ENCODE measurements at places on chromosomes 7 and 10. TPM values are rescaled to one million over a fixed set of nuclear protein-coding genes. Genes with fewer than 3 reads are reported as not detected.

DNA sequence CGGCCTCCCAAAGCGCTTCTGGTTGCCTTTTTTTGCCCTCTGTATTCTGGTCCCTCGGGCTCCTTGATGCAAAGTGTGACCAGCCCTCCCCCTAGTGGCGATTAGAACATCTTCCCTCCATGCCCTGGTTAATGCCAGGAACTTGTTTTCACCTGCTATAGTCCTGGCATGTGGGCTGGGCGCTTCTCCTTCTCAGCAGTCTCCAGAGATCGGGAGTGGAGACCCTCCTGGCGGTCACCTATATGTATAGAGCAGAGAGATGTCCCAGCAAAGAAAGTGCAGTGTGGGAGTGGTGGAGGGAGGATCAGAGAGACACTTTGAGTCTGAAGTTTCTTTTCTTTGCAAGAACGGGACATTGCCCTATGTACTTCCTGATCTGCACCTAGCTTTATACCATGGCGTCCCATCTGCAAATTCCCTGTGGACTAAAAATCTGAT, 264.1 kb downstream of the OTUD1 start:
- H3K4me1 ChIP-seq: no peaks in the 10 kb centered on the region
- no peaks in the 10 kb centered on the region for H3K27me3 ChIP-seq
- no peak overlapping the region for H3K27ac ChIP-seq
- peak; percentile 19 for DNase-seq
- H3K4me3 ChIP-seq: no peak overlapping the region

DNA sequence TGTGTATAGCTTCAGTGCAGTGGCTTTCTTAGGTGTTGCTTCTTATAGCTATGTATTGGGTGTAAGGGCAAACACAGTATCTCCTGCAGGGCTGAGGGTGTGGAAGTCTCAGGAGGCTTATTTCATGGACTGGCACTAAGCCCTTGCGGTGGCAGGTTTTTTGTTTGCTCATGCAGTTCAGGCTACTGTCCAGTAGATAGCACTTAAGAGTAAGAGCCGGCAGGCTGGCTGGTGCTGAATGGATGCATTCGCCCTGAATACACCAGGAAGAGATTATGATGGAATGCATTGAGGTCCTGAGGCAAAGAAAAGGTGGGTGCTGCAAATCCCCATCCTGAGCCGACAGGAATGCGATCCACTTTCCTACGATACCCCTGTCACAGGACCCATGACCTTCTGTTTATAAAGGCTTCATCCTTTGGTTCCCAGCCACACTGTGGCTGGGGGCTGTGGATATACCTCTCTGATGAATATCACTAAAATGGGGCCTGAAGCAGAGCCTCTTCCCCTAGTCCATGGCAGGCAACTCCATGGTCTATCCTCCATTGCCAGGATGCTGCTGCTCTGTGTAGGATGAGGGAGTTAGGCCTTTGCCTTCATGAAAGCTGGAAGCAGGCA, 44.9 kb downstream of the ANXA8 start:
- no peaks in the 10 kb centered on the region for H3K4me1 ChIP-seq
- no peak for DNase-seq
- no peaks in the 10 kb centered on the region for H3K36me3 ChIP-seq
- H3K27ac ChIP-seq: no peak overlapping the region
- H3K4me3 ChIP-seq: no peak overlapping the region

DNA sequence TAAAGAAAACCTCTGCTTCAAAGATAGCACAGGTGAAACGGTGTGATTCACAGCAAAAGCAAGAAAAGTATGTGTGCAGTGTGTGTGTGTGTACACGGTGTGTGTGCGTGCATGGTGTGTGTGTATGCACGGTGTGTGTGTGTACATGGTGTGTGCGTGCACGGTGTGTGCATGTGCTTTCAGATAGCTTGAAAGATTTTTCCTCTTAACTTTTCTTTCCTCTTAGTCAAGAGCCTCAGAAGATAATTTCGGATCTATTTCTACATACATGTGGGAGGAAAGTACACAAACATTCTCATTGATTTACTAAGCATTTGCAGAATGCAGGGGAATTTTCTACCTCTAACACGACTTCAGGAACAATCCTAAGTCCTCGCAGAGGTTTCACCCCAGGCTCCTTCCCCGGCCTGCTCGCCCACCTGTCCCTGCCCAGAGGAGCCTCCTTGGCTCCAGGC, 2.9 kb downstream of the FGFR2 start:
- no peak for DNase-seq
- no peaks in the 10 kb centered on the region for H3K4me1 ChIP-seq
- H3K4me3 ChIP-seq: peak overlapping the region; percentile 68
- no peaks in the 10 kb centered on the region for H3K36me3 ChIP-seq
- peak overlapping the region; percentile 83 for H3K27ac ChIP-seq

GRCh38 chr10:132748135-132748534, 37.8 kb downstream of the NKX6-2 start:
- H3K27me3 ChIP-seq: no peaks in the 10 kb centered on the region
- H3K4me1 ChIP-seq: no peaks in the 10 kb centered on the region
- no peak overlapping the region for H3K4me3 ChIP-seq
- DNase-seq: no peak
- no peak overlapping the region for H3K27ac ChIP-seq

DNA sequence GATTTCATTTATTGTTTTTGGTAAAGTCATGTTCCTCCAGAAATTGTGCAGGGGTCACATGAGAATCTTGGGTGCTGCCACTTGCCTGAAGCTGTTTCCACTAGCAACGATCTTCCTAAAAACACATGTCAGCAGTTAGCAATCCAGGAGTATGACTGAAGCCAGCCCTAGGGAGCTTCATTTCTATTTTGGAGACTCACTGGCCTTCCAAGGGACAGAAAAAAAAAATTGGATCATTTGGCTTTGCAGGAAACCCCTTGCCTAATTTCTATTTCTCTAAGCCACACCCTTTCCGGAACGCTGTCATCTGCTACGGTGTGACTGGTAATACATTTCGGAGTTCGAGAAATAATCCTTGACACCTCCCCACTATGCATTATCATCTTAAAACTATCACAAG, 204.7 kb downstream of the TAX1BP1 start:
- DNase-seq: no peak
- H3K27ac ChIP-seq: no peak overlapping the region
- H3K4me3 ChIP-seq: no peak overlapping the region
- no peaks in the 10 kb centered on the region for H3K27me3 ChIP-seq
- no peaks in the 10 kb centered on the region for H3K36me3 ChIP-seq

- no peaks in the 10 kb centered on the region for H3K4me1 ChIP-seq
- no peaks in the 10 kb centered on the region for H3K27me3 ChIP-seq
- H3K27ac ChIP-seq: no peak overlapping the region
- no peaks in the 10 kb centered on the region for H3K36me3 ChIP-seq
- H3K4me3 ChIP-seq: no peak overlapping the region
- no peak for DNase-seq
These were observed 45.1 kb downstream of the DPY19L1 start for GRCh38 chr7:34991938-34992840.

- H3K27ac ChIP-seq: no peak overlapping the region
- H3K36me3 ChIP-seq: no peaks in the 10 kb centered on the region
These were observed 21.3 kb upstream of the CLDN4 start for GRCh38 chr7:73809467-73809951.

DNA sequence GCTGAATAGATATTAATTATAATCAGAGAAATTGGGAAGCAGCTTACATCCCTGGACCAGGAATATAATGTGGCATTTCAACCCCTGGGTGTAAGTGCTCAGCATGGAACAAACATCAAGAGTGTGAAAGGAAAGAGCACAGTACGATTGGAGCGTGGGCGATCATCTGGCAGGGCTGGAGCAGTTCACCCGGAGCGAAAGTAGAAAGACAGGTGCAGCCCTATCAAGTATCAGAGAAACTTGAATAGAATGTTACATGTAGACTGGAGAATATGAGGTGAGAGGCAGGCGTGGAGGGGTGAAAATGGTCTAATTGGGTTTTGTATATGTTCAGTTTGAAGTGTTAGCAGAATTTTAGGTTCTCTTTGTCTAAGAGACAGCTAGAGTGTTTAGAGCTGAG, 303.0 kb downstream of the MDFIC start:
- DNase-seq: no peak
- no peaks in the 10 kb centered on the region for H3K36me3 ChIP-seq
- H3K4me3 ChIP-seq: no peak overlapping the region
- no peaks in the 10 kb centered on the region for H3K4me1 ChIP-seq
- H3K27me3 ChIP-seq: no peaks in the 10 kb centered on the region

GRCh38 chr7:129295015-129295423, 70.2 kb downstream of the AHCYL2 start:
- H3K36me3 ChIP-seq: no peaks in the 10 kb centered on the region
- no peak overlapping the region for H3K27ac ChIP-seq
- H3K27me3 ChIP-seq: no peaks in the 10 kb centered on the region

- H3K4me3 ChIP-seq: no peak overlapping the region
- no peak overlapping the region for H3K27ac ChIP-seq
These were observed 21.8 kb downstream of the DIP2C start for GRCh38 chr10:667602-668143.

DNA sequence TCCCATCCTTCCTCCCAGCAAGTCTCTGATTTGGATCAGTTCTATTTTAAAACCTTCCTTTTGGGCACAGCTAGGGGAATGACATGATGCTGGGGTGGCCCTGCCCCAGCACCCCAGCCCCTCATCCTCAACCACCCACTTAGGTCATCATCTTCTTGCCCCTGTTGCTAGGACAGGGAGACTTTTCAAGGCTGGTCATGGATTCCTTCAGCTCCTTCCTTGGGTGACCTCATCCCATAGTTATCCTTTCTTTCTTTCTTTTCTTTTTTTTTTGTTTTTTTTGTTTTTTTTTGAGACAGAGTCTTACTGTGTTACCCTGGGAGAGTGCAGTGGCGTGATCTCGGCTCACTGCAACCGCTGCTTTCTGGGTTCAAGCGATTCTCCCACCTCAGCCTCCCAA, 127.2 kb downstream of the WDFY4 start:
- no peaks in the 10 kb centered on the region for H3K27me3 ChIP-seq
- no peak overlapping the region for H3K4me3 ChIP-seq
- H3K36me3 ChIP-seq: no peaks in the 10 kb centered on the region
- no peak overlapping the region for H3K27ac ChIP-seq

- no peak for DNase-seq
- H3K27me3 ChIP-seq: no peaks in the 10 kb centered on the region
- no peaks in the 10 kb centered on the region for H3K4me1 ChIP-seq
- H3K4me3 ChIP-seq: no peak overlapping the region
- H3K36me3 ChIP-seq: no peaks in the 10 kb centered on the region
- H3K27ac ChIP-seq: no peak overlapping the region
These were observed 18.8 kb downstream of the BMPR1A start for GRCh38 chr10:86775056-86775869.

GRCh38 chr10:62374862-62375710, 917 bp downstream of the ZNF365 start:
- no peak overlapping the region for H3K27ac ChIP-seq
- no peaks in the 10 kb centered on the region for H3K4me1 ChIP-seq

- DNase-seq: no peak
- H3K36me3 ChIP-seq: no peaks in the 10 kb centered on the region
- no peak overlapping the region for H3K4me3 ChIP-seq
- H3K27me3 ChIP-seq: no peaks in the 10 kb centered on the region
- no peak overlapping the region for H3K27ac ChIP-seq
These were observed 98.2 kb downstream of the HDAC9 start for GRCh38 chr7:18593602-18594279.

GRCh38 chr10:34091635-34092195, 723.4 kb downstream of the PARD3 start:
- H3K27me3 ChIP-seq: no peaks in the 10 kb centered on the region
- H3K36me3 ChIP-seq: no peaks in the 10 kb centered on the region
- H3K27ac ChIP-seq: no peak overlapping the region
- no peaks in the 10 kb centered on the region for H3K4me1 ChIP-seq
- DNase-seq: no peak

GRCh38 chr10:97497572-97498075, 598 bp downstream of the MMS19 start:
- no peaks in the 10 kb centered on the region for H3K27me3 ChIP-seq
- H3K27ac ChIP-seq: peak overlapping the region; percentile 81
- H3K36me3 ChIP-seq: no peaks in the 10 kb centered on the region
- H3K4me3 ChIP-seq: peak overlapping the region; percentile 79

GRCh38 chr10:121774404-121774803, 153.4 kb downstream of the ATE1 start:
- H3K4me3 ChIP-seq: no peak overlapping the region
- no peaks in the 10 kb centered on the region for H3K36me3 ChIP-seq
- no peaks in the 10 kb centered on the region for H3K4me1 ChIP-seq
- no peak overlapping the region for H3K27ac ChIP-seq

GRCh38 chr10:10589540-10590303, 427.9 kb upstream of the CELF2 start:
- no peaks in the 10 kb centered on the region for H3K4me1 ChIP-seq
- no peaks in the 10 kb centered on the region for H3K36me3 ChIP-seq
- H3K4me3 ChIP-seq: no peak overlapping the region

Gene EEPD1
- total RNA-seq: 12.3 TPM

Gene SPDYE16
- not detected for total RNA-seq

Gene METTL27
- 1.5 TPM for total RNA-seq

Gene CADPS2
- 37.1 TPM for total RNA-seq

Gene CYP2E1
- total RNA-seq: 0.29 TPM

Gene MINDY3
- total RNA-seq: 53.4 TPM

Gene FXYD4
- not detected for total RNA-seq

Gene SFTPA1
- not detected for total RNA-seq

Gene LRRC18
- 0.21 TPM for total RNA-seq

Gene MTPN
- total RNA-seq: 91.2 TPM

Gene NKX1-2
- total RNA-seq: not detected

Gene ATE1
- total RNA-seq: 17.4 TPM

Gene BHLHA15
- total RNA-seq: 1.6 TPM
